ENCODE measurements at places on chromosomes 5 and 9.

DNA sequence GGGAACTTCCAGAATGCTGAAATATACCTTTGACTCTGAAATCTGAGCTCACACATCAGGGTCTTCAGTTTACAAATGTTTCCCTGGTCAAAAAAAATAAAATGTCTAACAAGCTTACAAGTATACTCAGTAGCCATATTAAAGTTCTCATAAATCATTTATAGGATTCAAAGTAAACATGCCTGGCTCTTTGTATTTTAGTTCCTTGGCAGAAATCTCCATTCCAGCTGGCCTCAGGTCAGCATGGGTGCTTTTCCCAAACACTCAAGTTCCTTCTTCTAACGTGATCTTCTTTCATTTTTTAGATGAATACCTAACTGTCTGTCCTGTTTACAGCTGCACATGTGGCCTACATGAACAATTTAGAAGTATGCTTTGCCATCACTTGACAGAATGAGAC is 263.2 kb downstream of the GAS1 start:
- no peak for DNase-seq

DNA sequence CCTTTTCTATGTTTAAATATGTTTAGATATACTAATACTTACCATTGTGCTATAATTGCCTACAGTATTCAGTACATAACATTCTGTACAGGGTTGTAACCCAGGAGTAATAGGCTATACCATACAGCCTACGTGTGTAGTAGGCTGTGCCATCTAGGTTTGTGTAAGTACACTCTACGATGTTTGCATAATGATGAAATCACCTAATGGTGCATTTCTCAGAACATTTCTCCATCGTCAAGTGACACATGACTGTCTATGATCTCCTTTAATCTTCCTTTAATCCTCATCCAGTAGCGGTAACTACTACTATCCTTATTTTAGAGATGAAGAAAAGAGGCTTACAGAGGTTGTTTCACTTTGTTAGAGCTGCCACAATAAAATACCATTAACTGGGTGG is 369.2 kb downstream of the PLK2 start:
- DNase-seq: no peak

- DNase-seq: no peak
Observed at GRCh38 chr5:155952486-155953089, 374.4 kb upstream of the SGCD start.

GRCh38 chr5:91417219-91417618 is 34.1 kb upstream of the ARRDC3 start:
- DNase-seq: no peak

- no peak for DNase-seq
Observed at GRCh38 chr9:99873943-99874584, 32.4 kb upstream of the STX17 start.

GRCh38 chr9:112720113-112720780 is 2.3 kb upstream of the INIP start:
- no peak for DNase-seq

GRCh38 chr5:154701181-154701580 is 54.0 kb upstream of the LARP1 start:
- no peak for DNase-seq

GRCh38 chr9:126842977-126843799 is 17.3 kb upstream of the ZBTB34 start:
- peak; percentile 30 for DNase-seq

GRCh38 chr5:111165058-111165457 is 59.1 kb upstream of the CAMK4 start:
- DNase-seq: no peak

DNA sequence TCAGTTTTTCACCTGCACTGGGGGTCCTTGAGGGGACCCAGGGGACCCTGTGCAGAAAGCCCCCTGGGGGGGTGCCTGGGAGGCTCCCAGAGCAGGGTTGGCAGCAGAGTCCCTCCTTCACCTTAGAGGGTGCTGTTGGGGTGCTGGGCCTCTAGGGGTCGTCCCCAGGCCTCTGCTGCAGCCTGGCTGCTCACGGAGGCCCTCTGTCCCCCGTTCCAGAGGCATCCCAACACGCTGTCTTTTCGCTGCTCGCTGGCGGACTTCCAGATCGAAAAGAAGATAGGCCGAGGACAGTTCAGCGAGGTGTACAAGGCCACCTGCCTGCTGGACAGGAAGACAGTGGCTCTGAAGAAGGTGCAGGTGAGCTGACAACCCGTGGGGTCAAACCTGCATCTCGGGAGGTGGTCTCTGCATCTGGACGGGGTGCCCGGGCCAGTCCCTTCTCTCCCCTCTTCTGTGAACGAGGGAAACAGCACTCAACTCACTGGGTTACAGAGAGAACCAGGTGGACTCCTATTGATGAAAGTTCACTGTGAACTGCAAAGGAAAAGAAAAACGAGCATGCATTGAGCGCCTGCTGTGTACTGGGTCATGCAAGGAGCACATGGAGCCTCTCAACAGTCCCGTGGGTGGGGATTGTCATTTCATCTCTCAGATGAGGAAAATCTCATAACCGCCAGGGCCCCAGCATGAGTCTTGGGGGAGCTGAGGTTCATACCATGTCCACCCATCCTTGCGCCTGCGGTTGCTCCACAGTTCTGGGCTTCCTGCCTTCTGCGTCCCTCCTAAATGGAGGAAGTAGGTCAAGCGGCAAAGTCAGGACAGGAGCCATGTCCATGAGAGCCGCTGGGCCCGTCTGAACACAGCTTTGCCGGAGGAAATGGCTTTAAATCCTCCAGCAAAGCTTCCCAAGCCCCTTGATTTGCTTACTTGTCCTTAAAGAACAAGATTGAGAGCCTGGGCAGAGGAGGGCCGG is 54.8 kb downstream of the NEK6 start:
- no peak for DNase-seq

Measured in GM12891 (cell line).